Suprapubic skin (tissue), 4 donors: ENCODE measurements at places on chromosomes 13 and 19. TPM values are rescaled to one million over a fixed set of nuclear protein-coding genes. Genes with fewer than 3 reads are reported as not detected.

DNA sequence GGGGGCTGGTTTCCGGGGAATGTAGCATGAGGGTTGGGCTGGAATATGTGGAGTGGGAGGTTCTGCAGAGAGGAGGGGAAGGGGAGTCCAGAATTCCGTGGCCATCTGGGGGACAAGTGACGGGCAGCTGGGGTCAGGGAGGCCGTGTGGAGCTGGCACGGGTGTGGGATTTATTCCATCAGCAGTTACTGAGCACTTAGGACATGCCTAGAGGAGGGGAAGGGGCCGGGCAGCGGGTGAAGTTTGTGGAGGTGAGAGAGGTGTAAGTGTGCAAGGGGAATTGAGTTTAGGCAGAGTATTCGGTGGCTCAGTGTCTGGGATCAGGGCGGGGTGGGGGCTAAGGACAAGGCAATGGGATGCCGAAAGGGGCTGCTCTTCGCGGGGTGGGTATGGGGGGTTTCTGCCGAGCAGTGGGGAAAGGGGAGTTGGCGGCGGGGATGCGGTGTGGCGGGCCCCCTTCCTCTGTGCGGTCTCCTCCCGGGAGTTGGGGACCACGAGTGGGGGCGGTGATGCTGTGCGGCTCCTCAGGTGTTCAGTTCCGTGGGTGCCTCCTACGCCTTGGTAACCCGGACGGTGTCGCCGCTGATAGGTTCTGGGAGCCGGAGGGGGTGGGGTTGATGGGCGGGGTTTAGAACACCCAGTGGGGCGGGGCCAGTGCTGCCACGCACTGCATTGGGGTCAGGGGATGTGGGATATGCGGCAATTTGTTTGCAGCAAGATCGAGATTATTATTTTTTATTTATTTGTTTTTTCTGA, 5.4 kb downstream of the CCDC61 start:
- no peak for DNase-seq
- peaks cover 26% of the 10 kb centered on the region for H3K4me1 ChIP-seq
- no peaks in the 10 kb centered on the region for H3K27me3 ChIP-seq
- peak overlapping the region; percentile 17 for H3K4me3 ChIP-seq

GRCh38 chr13:112990783-112991182, 21.8 kb downstream of the MCF2L start:
- H3K4me1 ChIP-seq, result peaks cover 31% of the 10 kb centered on the region
- no peak overlapping the region for H3K4me3 ChIP-seq
- DNase-seq, result no peak
- H3K36me3 ChIP-seq, result no peaks in the 10 kb centered on the region
- H3K27ac ChIP-seq, result peak overlapping the region; percentile 27
- peaks cover 5% of the 10 kb centered on the region for H3K27me3 ChIP-seq

GRCh38 chr19:52660981-52661380, 22.8 kb upstream of the ZNF83 start:
- no peak overlapping the region for H3K27ac ChIP-seq
- H3K4me3 ChIP-seq, result no peak overlapping the region
- H3K27me3 ChIP-seq, result no peaks in the 10 kb centered on the region
- DNase-seq, result no peak
- H3K4me1 ChIP-seq, result no peaks in the 10 kb centered on the region

DNA sequence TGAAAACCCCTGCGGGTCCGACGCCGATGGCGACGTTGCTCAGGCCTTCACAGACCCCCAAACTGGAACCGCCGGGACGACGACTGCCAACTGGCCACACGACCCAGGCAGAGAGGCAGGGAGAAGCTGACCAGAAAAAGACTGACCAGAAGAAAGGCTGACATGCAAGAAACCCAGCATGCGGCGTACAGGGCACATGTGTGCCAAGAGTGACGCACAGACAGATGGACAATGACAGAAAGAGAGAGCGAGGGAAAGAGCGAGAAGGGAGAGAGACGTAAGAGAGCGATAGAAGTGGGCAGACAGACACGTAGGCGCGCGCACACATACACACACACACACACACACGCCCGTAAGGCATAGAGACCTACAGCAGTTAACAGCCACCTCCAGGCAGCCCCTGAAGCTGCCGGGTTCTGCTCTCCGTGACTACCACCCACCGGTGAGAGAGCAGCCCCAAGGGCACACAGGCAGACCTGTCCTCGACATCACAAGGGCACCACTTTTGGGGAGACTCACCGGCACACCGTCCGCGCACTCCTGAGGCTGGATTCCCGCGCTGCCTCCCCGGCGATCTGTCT, 67.2 kb upstream of the ZNF527 start:
- no peaks in the 10 kb centered on the region for H3K27me3 ChIP-seq
- H3K36me3 ChIP-seq, result no peaks in the 10 kb centered on the region
- peak; percentile 63 for DNase-seq
- H3K4me1 ChIP-seq, result no peaks in the 10 kb centered on the region
- no peak overlapping the region for H3K27ac ChIP-seq

PRSS57 gene
- not detected for total RNA-seq

FCHO1 gene
- total RNA-seq, result 48.2 TPM

FUT1 gene
- 2.0 TPM for total RNA-seq
